Type B pancreatic cell (in vitro differentiated cells): ENCODE measurements at places on chromosomes 4 and X.
A peak's percentile ranks its signal among the peaks of the same experiment; 100 is the strongest.

- no peak for DNase-seq
Measured at GRCh38 chr4:168506014-168506413, 9.2 kb downstream of the PALLD start.

GRCh38 chr4:176043838-176044588, 21.6 kb upstream of the WDR17 start:
- no peak for DNase-seq

- DNase-seq = no peak
Measured at GRCh38 chr4:163558539-163559044, 64.1 kb downstream of the TMA16 start.

DNA sequence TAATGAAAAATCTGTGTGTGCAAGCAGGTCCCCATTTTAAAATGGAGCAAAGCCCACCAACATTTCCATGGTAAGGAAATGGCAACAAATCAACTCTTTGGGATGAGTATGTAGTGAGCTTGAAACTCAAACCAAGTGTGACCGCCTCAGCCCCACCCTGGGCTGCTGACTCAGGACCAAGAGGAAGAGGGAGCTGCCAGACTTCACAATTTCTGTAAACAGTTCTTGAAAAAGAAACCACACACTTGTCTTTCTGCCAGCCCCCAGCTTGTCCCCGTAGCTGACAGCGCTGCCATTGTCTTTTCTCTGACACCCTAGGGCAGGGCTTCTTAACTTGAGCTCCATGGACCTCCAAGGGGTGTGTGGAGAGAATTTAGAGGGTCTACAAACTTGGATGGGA, 10.3 kb downstream of the RTL5 start:
- DNase-seq = no peak

- DNase-seq = no peak
Measured at GRCh38 chr4:127214016-127214415, 418.7 kb upstream of the INTU start.

GRCh38 chr4:40238008-40238699, 41.3 kb downstream of the RHOH start:
- no peak for DNase-seq

- no peak for DNase-seq
Measured at GRCh38 chrX:11336201-11336600, 43.0 kb downstream of the AMELX start.

DNA sequence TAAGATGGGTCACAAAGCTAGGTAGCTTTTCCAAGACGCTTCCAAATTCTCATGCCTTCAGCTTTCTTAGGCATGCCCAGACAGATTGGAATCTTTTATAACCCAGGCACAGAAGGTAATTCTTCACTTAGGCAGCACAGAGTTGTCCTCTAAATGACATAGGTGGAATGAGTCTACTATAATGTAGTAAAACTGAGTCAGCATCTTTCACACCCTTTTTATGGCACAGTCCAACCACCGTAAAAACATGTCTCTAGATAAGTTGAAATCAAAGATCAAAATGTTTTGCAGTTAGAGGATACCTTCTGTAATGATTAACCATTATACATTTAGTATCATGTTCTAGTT, 128.4 kb upstream of the FAT1 start:
- no peak for DNase-seq

GRCh38 chrX:6574762-6575161, 39.8 kb upstream of the VCX3A start:
- DNase-seq = no peak

DNA sequence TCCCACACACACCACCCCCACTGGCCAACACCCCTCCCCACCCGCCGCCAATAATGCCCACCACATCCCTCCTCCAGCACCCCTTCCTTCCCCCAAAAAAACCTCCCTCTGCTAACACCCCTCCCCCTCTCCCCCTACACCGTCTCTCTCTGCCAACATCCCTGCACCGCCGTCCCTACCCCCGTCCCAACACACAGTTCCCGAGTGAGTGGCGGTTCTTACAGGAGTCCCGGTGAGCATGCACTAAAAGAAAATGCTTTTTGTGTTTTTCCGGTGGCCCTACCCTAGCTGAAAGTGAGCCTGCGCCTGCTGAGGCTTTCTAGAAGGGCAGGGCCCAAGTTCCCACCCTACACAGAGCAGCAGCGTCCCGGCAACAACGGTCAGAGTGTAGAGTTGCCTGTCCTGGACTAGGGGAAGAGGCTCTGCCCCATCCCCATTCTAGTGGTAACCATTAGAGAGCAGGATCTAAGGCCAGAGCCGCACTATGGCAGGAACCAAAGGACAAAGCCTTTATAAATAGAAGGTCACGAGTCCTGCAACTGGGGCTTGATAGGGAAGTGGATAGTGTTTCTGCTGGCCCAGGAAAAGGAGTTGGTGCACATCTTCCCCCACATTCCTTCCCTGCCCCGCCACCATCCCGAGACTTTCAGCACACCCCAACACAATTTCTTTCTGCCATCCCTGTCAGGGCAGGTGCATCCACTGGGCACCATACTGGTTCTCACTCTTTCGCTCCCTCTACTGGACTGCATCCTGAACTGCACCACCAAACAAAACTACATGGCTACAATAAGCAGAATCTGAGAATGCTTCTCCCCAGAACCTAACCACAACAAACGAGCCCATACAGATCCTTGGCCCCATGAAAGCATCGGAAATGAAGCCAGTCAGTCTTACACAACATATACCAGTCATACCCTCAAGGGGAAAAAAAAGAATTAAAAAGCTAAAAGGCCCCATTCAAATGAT, 78.1 kb upstream of the PAGE3 start:
- no peak for DNase-seq

GRCh38 chr4:141132072-141132708, 1.1 kb downstream of the RNF150 start:
- DNase-seq = peak; percentile 70

- DNase-seq = no peak
Measured at GRCh38 chr4:28973587-28974350, 1746.4 kb upstream of the PCDH7 start.

GRCh38 chr4:7939377-7940108, at the start of gene AFAP1:
Gene AFAP1, minus strand, starts transcription at chr4:7939861. Its CDS starts 67,783 bp downstream, at chr4:7872078.
- DNase-seq = peak; percentile 96

GRCh38 chrX:68896581-68896980, 67.8 kb downstream of the EFNB1 start:
- no peak for DNase-seq

GRCh38 chr4:27198971-27199370, 338.3 kb downstream of the STIM2 start:
- DNase-seq = no peak

- no peak for DNase-seq
Measured at GRCh38 chr4:154593868-154594267, 3.3 kb upstream of the FGA start.

DNA sequence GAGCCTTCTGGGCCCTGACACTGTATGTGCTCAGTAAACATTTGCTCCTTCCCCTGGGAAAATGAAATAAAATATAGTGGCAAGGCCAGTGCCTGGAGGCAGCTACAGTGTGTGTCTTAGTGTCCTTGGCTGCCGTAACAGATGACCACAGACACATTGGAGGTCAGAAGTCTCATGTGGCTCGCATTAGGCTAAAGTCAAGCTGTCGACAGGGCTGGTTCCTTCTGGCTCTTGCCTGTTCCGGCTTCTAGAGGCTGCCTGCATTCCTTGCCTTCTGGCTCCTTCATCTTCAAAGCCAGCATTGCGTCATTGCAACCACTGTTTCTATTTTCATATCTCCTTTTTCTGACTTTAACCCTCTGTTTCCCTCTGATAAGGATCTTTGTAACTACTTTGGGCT, 83.6 kb upstream of the STX18 start:
- DNase-seq = no peak

- DNase-seq = no peak
Measured at GRCh38 chr4:2243681-2244380, 1.9 kb upstream of the HAUS3 start.

DNA sequence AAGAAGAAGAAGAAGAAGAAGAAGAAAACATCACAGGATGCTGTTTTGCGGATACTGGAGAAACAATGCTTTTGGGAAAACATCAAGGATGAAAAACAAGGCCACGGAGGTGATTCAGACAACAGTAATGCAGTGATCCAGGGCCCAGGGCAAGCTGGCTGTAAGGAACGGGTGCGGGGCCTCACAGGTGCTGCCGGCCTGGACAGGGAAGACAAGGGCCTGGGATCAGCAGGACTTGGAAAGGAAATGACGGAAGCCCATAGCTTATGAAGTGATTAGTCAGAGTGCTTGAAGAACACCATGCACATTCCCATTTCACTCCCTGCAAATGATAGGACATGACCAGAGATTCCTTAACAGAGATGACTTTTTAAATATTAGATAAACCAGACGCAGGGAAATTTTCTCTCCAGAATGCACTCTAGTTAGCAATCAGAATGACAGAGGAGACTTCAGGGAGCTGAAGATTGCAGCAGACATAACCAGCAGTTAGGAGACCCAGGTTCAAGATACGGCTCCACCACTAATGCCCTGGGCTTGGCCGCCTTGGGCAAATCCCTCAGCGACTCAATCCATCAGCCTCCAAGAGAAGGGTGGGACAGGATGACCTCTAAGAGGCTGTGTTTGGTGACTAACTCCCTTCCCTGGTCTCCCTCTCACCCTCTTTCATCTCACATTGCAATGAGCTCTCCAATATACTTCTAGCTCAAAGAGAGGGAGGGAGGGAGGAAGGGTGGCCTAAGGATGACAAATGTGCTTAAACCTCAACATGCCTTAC, 54.1 kb downstream of the APBB2 start:
- no peak for DNase-seq
